Stimulated activated CD8-positive, alpha-beta memory T cell treated with anti-CD3 and anti-CD28 coated beads, Interleukin-15, amount 100 ng/mL, for 4 hours (primary cell): ENCODE measurements at places on chromosomes 12 and 14.

DNA sequence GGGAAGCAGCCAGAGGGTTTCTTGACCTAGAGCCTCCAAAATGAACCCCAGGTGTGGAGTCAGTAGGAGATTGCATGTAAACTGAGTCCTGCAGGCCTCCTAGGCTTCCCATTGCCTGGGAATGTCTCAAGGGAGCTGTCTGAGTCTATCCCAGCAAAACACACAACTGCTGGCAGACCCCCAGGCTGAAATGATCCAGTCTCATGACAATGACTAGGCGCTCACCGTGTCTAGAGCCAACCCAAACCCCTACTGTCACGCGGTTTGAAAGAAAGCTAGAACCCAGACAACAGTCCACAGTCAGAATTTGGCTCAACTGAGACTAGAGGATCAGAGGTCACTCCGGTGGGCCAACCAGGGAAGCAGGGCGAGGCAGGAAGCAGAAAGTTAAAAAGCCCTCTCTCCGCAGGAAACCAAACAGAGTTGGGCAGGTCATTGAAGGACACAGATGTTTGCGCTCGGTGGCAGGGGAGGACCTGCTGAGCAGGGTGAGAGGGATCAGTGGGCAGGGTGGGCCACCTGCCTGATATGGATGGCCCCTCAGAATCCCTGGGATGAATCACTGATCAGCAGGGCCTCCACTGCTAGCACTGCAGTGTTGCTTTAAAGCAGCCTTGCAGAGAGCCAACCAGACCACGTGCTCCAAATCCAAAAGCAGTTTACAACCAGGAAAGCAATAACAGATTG, 23.8 kb downstream of the ACTN1 start:
- DNase-seq: no peak

DNA sequence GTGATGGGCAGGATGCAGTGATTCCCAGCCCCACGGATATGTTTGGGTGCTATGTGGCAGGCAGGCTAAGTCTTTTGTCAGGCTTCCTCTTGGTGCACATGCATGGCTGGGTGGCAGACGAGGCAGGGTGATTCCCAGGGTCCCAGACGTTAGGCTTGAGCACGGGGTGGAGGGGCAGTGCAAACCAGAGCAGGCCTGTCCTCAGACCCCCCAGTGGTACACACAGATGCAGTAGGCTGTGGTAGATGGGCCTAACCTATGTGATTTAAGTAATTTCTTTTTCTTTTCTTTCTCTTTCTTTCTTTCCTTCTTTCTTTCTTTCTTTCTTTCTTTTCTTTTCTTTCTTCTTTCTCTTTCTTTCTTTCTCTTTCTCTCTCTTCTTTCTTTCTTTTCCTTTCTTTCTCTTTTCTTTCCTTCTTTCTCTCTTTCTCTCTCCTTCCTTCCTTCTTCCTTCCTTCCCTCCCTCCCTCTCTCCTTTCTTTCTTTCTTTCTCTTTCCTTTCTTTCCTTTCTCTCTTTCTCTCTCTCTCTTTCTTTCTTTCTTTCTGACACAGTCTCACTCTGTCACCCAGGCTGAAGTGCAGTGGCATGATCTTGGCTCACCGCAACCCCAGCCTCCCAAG, 41.6 kb downstream of the PIK3C2G start:
- no peak for DNase-seq

- no peak for DNase-seq
Observed at GRCh38 chr14:72559669-72560255, 334.1 kb downstream of the DPF3 start.

- no peak for DNase-seq
Observed at GRCh38 chr12:115402443-115403180, 718.6 kb upstream of the TBX3 start.

GRCh38 chr12:104910196-104910840, 47.8 kb downstream of the SLC41A2 start:
- DNase-seq: no peak

DNA sequence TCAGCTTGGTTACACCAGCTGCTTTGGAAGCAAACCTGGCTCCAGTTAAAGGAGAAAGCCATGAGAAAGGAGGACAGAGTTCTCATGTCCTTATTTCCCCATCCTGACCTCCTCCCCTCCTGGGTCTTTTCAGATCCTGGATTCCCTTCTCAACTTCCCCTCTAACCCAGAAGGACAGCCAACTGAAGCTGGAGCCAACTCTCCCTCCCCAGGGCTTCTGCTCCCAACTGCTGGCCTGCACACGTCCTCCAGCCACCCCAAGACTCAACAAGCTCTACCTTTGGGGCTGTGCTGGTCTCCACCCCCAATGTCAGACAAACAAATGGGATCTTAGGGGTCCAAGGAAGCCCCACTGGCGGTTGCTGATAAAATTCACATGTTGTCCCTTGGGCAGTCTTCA, 651.1 kb upstream of the TBX3 start:
- no peak for DNase-seq

DNA sequence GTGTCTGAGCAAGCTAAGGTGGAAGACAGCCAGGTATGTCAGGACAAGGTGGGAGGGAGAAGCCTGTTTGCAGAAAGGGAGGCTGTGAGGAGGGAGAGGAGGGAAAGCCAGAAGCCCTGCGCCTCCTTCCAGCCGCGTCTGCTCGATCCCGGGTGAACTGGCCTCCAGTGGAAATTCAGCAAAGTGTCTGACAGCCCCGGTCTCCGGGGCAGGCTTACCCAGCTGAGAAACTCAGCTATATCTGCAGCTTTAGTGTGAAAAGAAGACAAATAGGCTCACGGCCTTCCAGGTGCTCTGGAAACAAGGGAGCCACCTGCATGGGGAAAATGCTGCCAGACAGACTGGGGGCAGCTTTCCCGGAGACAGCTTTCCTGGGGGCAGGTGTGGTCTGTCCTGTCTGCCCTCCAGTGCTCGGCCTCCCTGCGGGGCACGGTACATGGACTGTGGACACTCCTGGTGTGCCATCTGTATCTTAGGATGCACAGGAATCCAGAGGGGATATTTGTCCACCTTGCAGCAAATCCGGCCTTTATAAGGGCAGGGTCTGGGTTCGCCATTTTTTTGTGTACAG, 6.3 kb downstream of the RFLNA start:
- DNase-seq: no peak

GRCh38 chr12:87382959-87383566, 646.1 kb downstream of the C12orf50 start:
- no peak for DNase-seq
